NCI-H2081 (cell line): ENCODE measurements at places on chromosomes 4 and X.

- DNase-seq = no peak
Measured at GRCh38 chr4:78644744-78645330, 93.3 kb downstream of the ANXA3 start.

- DNase-seq = no peak
Measured at GRCh38 chr4:26717332-26717731, 133.4 kb downstream of the TBC1D19 start.

- DNase-seq = no peak
Measured at GRCh38 chrX:11329021-11329420, 35.8 kb downstream of the AMELX start.

GRCh38 chrX:21943460-21944135 is 3.1 kb downstream of the SMS start:
- DNase-seq = no peak

- no peak for DNase-seq
Measured at GRCh38 chr4:156958276-156959074, 13.1 kb downstream of the PDGFC start.

DNA sequence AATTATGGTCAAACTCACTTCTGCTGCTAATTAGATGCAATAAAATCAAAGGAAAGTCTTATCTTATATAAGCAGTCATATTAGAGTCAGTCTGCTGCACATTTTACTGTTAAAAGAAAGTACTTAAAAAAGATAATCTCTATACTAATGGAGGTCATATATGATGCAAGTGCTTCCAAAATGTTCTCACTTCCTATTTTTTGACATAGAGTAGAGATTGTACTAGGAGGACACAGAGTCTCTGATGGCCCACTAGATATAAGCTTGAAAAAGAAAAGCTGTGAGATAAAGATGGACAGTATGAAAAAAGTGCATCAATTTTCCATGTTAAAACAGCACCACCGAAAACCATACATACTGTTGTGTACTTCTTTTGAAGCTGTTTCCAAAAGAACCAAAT is 196.9 kb downstream of the KLHL13 start:
- no peak for DNase-seq

- peak; percentile 40 for DNase-seq
Measured at GRCh38 chrX:15497865-15498264, 2.7 kb upstream of the BMX start.

DNA sequence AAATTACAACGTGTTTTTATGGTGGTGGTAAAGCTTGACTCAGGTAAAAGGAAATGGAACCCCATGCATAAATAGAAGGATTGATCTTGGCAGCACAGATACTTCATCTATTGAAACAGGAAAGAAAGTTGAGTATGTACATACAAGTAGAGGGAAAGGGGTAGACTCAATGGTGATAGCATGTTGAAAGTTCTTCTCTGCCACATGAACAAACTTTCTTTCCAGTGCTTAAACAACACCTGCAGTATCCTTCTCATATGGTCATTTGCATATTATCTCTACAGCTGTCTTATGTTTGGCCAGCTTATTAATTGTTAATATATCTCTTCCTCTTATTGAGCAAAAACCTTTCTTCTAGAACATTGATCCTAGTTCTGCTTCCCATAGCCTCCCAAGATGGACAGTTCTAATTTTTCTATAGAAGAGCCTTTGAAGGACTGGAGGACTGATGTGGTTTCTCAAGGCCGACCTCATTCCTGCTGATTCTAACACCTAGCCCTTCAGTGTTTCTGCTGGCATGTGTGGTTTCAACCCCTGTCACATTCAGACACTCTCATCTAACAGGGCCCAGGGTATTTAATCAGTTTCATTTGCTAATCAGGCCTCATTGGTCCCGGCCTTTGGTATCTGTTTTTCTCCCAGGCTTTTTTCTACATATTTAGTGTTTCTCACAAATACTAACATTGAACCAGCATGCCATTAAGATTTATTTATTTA is 108.1 kb upstream of the SPRY1 start:
- no peak for DNase-seq

- no peak for DNase-seq
Measured at GRCh38 chr4:113322736-113323135, 273.3 kb downstream of the ANK2 start.

- no peak for DNase-seq
Measured at GRCh38 chr4:27081675-27082586, 221.3 kb downstream of the STIM2 start.

GRCh38 chr4:113701169-113701568 is 60.4 kb downstream of the CAMK2D start:
- no peak for DNase-seq

DNA sequence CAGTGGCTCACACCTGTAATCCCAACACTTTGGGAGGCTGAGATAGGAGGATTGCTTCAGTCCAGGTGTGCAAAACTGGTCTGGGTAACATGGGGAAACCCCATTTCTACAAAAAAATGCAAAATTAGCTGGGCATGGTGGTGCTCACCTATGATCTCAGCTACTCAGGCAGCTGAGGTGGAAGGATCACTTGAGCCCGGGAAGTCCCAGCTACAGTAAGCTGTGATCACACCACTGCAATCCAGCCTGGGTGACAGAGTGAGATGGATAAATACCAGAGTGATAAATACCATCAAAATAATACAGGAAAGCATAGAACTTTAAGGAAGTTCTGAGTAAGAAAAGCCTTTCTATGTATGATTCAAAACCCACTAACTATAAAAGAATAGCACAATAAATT is 52.8 kb downstream of the LRBA start:
- no peak for DNase-seq

- DNase-seq = no peak
Measured at GRCh38 chr4:6206771-6207290, 6.5 kb upstream of the JAKMIP1 start.

DNA sequence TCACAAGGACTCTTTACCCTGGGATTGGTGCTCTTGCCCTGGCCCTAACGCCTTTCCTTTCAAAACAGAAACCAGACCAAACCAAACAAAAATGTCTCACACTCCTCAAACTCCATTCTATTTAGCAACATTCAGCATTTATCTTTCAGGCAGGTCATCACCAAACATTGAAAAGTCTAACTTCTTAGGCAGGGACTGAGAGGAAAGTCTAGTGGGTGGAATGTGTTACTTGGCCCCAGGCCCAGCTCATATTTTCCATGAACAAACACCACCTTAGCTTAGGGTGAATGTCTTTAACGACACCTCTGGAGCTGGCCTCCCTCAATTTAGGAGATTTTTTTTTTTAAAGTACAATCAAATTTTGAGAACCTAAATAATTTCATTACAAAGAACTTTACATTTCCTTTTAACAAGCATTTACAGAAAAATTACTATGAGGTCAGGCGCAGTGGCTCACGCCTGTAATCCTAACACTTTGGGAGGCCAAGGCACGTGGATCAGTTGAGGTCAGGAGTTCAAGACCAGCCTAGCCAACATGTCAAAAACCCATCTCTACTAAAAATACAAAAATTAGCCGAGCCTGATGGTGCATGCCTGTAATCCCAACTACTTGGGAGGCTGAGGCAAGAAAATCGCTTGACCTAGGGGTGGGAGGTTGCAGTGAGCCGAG is 10.2 kb upstream of the N4BP2 start:
- DNase-seq = peak; percentile 41

DNA sequence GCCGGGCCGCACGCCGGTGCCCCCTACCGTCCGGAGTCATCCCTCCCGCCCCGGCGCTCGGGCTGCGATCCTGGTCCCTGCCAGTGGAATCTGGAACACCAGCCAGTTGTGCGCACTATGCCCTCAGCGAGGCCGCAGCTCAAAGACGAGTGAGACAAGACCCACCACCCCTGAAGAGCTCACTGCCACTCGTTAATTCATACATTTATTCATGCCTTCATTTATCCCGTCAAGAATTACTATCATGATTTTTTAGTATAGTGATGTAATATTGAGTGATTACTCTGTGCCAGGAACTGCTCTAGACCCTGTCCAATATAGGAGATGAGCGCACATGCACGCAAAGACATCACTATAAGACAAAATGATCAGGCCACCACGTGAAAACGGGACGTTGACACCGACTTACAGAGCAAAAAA is 247 bp upstream of the PPA2 start:
- no peak for DNase-seq
